ENCODE measurements at places on chromosomes 5 and 9.

DNA sequence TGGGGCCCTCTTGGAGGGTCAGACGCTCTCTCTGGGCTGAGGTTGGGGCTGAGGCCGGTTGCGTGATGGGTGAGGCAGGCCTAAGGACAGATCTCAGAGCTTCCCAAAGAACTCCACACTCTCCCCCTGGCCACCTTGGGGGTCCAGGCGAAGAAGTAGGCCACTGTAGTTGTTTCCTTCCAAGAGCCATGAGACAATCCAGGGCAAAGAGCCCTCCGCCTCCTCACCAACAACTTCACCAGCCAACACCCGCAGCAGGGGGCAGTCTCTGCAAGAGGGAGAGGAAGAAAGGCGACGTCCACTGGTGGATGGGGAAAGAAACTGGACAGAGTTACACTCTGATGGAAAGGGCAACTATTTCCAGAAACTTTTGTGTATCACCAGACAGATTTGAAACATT is 10.7 kb downstream of the SLC35A4 start:
- DNase-seq, result no peak

GRCh38 chr9:76692458-76693129 is 71.6 kb upstream of the PCA3 start:
- no peak for DNase-seq

DNA sequence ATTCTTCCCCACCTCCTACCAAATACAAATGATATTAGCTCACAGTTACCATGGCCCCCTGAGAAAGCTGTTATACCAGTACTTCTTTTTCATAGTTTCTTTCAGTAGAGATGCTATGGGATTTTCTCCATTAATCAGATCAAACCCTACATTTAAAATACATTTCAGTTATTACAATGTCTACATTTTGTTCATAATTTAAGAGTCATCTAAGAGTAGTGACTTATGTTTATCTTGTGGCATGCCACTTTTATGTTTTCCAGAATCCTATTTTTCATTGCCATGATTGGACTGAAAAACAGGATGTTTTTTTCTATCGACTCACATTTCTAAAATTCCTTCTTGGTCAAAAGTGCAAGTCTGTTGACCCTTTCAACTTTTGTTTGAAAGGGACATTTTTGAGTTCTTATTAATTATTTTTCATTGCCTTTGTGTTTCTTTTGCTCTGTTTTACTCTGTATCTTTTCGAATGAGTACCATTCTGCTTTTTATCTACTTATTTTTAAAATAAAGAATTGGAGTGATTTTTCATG is 77.4 kb upstream of the ANXA1 start:
- DNase-seq, result no peak

- DNase-seq, result no peak
Measured at GRCh38 chr5:44546286-44546685, 157.1 kb upstream of the FGF10 start.

GRCh38 chr9:76602199-76602598 is 143.2 kb downstream of the GCNT1 start:
- no peak for DNase-seq

GRCh38 chr5:43584166-43584699 is 18.7 kb upstream of the NNT start:
- no peak for DNase-seq

DNA sequence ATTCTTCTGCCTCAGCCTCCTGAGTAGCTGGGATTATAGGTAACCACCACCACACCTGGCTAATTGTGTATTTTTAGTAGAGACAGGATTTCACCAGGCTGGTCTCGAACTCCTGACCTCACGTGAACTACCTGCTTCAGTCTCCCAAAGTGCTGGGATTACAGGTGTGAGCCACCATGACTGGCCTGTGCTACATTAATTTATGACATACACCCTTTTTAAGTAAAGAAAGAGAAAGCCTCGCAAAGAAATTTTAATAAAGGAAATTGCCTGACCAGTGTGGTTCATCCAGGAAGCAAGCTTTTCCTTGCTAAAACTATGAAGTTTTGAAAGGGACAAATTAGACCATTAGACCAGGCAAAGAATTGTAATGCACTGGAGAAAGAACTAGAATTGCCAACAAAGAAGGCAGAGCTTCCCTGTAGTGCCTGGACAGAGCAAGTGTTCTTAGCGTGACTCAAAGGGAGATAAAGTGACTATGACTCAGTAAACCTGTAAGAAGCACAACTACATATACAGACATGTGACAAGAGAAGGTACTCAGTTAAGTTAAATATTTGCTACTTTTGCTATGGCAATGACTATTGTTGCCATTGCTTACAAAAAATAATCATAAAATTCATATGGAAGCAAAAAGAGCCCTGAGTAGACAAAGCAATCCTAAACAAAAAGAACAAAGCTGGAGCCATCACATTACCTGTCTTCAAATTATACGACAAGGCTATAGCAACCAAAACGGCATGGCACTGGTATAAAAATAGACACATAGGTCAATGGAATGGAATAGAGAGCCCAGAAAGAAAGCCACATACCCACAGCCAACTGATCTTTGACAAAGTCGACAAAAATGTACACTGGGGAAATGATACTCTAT is 54.6 kb downstream of the FYB1 start:
- DNase-seq, result no peak

GRCh38 chr9:3768712-3769457 is 243.1 kb upstream of the RFX3 start:
- DNase-seq, result no peak

DNA sequence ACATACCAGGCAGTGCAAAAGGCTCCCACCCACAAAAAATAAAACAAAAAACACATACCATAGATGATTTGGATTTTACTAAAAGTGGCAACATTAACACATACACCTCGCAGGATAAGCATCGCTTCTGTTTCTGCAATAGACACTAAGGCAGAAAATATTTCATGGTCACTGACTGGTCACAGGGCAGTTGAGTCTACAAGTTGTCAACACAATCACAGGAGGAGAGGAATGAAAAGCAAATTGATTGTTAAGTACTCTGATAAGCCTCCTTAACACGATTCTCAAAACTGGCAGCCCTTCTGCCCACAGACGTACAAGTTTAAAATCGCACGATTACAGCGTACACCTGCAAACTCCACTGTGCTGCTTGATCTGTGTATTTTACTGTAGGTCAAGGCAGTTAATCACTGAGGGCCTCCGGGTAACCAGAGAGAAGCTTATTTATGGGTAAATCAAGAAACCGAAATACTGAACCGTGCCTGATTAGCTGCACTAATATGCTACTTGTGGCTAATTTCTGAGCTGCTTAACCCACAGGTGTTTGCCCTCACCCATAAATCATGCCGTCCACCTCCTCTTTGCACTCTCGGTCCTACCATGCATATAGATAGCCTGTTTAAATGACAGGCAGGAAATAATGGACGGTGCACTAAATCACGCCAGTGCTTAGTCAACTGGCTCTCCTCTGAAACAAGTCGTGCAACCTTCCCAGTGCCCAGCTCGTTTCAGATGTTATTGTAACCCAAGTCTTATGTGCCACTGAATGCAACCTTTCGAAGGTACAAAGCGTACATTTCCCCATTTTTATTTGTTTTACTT is 659.4 kb upstream of the ADAMTS16 start:
- DNase-seq, result no peak

DNA sequence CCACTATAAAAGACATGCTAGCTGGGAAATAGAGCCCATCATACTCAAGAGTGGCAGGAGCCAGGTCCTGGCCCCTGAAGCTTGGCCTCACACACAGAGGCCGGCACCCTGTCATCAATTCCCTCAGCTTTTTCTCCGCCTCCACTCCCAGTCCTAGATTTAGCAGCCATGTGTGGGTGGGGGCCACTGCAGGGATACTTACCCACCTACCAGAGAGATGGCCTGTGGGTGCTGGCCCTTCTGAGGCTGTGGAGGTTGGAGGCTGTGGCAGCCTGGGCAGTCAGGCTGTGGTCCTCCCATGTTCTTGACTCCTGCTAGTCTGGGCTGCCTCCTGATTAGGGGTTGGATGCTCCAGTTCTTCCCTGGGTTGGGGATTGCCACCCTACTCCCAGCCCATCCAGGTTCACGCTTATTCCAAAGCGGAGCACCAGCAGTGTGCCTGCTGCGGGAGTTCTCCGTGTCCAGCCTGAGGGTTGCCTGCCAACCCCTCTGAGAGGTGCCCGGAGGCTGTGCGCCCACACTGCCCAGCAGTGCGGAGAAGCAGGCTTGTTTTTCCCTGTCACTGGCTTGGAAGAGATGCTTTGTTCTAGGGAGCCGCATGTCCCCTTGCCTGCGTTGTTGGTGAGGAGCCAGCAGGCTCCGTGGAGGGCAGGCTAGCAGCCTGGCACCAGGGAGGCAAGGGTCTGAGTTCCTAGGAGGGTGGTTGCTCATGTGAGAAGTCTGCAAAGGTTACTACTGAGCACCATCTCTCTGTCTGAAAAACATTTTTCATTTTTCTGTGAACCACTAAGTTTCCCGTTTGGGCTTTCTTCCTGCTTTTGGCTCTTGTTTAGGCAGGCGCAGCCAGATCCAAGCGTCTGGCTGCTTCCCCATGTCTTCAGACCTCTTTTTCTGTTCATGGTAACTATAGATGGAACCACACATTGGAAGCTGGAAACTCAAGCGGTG is 7.5 kb downstream of the SLC22A5 start:
- no peak for DNase-seq

Data from cardiac septum (tissue), 1 donor.